Ammon's horn (tissue), 1 donor: ENCODE measurements at places on chromosomes 7 and 10.

- peak; percentile 81 for DNase-seq
Measured at GRCh38 chr10:65194126-65194525, 1672.9 kb downstream of the REEP3 start.

DNA sequence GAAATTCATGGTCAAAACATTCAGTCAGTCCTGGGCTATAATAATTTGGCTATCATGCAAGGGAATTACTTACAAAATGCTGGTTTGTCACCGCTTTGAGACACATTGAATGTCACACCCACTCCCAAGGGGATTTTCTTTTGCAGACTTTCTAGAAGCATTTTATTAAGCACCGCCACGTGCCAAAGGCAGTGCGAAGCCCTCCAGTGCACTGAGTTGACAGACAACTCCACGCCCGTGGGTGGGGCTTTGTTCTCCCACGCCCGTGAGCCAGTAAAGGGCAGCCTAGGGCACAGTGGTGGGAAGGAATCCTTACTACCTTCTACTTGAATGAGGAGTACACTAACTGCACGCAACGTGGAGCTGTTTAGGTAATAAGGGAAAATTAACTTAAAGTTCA is 515.8 kb downstream of the KCNMA1 start:
- DNase-seq, result no peak

DNA sequence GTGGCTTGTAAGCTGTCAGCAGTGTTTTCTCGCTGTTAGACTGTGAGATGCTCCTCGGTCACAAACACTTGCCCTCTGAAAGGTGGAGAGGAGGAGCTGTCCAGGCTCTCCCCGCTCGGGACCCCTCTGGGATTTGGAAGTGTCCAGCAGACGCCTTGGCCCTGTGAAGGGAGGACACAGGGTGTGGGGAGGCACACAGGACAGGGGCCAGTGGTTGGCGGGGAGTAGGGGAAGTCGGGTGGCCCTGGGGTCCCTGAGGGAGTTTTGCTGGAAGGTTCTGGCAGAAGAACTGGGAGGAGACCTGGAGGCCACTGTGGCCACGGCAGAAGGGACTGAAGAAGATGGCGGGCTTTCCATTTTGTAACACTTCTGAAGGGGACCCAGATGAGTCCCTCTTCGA is 47.2 kb upstream of the DPYSL4 start:
- no peak for DNase-seq

DNA sequence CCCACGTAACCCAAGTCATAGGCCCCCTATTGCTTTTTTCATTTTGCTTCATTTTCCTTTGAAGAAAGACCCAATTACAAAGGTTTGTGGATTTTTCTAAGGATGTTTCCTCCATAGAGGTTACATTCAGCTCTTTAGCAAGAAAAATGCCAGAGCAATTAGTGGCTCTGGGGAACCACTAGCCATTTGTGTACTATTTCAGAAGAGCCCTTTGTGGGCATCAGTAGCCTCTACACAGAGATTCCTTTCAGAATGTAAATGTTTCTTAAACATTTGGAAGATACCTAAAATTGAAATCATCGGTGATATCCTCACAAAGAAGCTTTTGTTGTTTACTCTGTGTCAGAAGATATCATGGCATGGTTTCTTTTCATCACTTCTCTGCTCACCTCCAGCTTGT is 291.0 kb upstream of the KMT2E start:
- no peak for DNase-seq

DNA sequence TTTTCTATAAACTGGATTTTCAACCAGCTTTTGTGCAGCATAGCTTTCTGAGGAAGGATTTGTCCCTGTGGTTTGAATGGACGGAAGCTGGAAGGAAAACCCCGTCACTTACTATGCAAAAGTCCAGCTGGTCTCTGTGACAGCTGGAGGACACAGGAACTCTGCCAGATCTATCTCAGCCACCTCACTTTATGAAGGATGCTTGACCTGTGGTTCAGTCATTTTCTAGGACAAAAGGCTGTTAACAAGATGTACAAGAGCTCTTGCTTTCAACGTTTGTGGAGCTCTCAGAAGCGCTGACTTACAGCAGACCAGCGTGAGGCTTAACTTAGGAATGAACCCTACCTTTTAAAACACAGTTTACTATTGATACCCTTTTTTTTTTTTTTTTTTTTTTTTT is 90.8 kb downstream of the CREM start:
- DNase-seq, result peak; percentile 54

DNA sequence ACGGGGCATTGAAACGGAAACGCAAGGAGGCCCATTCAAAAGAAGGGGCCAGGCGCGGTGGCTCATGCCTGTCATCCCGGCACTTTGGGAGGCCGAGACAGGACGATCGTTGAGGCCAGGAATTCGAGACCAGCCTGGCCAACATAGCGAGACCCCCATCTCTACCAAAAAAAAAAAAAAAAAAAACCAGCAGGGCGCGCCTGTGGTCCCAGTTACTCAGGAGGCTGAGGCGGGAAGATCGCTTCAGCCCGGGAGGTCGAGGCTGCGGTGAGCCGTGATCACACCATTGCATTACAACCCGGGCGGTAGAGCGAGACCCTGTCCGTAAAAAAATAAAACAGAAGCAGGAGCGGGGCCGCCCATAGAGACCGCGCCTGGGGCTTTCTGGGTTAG is 396 bp downstream of the PSMG3 start:
- DNase-seq, result no peak
